ENCODE measurements at places on chromosomes 12 and 14.

- no peak for DNase-seq
These were observed 173.2 kb downstream of the SLC35F4 start for GRCh38 chr14:57692671-57693070.

DNA sequence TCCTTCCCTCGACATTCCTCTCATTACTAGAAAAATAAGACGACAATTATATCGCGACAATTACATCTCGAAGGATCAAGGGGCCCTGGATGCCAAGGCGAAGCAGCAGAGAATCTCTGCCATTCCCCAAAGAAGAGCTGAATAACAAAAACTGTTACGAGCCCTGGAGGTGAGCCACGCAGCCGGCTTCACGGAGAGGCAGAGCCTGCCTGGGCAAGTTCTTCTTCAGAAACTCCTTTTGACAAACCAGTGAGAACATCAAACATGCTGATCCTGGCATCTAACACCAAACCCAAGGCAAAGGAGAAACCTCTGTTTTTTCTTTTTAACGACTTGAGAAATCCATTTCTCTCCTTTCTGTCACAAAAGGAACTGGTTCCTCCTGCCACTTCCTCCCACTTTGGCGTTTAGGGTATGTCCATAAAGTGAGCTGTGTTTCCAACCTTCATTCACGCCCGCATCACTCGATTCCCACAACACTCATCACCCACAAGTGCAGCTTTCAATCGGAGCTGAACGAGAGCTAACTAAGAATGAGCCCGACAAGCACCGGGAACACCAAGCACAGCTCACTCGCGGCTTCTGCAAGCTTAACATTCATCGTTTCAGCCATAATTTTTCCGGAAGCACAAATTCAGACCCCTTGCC is 21.5 kb downstream of the CCDC88C start:
- DNase-seq, result no peak

DNA sequence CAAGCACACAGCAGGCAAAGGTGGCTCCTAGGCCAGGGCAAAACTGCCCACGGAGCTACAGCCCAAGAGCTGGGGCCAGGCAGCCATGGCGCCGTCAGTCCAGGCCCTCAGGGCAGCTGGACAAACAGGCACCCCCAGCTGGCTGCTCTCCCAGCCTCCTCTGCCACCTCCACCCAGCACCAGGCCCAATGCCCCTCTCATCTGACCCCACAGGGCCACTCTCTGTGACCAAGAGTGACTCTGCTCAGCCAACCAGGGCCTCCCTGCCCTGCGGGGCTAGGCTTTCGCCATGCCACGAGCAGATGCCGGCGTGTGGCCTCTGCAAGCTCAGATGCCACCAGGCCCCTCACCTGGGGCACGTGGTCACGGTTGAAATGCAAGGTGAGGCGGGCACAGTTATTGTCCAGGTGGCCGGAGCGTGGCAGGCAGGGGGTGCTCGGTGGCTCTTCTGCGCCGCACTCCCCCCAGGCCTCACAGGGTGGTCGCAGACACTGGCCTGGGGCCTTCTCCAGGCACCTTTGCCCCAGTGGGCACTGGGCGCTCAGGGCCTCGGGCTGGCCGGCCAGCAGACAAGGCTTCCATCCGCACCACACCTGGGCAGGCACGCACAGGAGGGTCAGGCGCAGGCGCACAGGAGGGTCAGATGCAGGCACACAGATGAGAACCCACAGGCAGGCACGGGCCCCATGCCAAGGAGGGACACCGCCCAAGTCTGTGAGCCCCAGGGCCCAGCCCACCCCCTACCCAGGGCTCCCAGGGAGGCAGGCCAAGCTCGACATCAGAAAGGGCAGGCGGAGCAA is 23.0 kb downstream of the JAG2 start:
- DNase-seq, result no peak

DNA sequence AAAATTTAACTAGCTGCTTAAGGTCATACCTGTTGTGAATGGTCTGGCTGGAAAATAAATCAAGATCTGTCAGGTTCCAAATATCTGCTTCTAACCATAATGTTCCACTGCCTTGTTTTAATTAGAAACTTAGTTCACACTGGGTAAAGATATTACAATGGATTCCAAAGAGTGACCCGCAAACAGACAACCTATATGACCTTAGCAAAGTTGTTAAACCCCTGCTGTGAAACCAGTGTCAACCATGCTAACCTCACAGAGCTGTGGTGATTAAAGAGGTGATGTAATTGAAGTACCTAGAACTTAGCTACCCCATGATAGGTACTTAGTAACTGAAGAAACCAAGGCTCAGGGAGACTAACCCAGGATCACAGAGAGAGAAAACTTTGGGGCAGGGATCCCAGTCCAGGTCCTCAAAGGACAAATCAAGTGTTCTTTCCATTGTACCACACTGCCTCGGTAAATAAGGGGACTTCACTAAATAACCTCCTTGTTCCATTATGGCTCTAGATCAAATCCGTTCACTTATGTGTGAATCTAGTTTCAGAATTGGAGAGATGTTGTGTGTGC is 2.2 kb downstream of the GUCY2C start:
- no peak for DNase-seq

All from NCI-H1417 treated with DMSO at 0.1 percent for 48 hours (cell line).